ENCODE measurements at places on chromosomes 5 and 9.

- peaks cover 23% of the 10 kb centered on the region for H3K4me1 ChIP-seq
- peak overlapping the region; percentile 15 for H3K27ac ChIP-seq
- peaks cover 13% of the 10 kb centered on the region for H3K36me3 ChIP-seq
- peak overlapping the region; percentile 79 for H3K4me3 ChIP-seq
Measured at GRCh38 chr9:127608104-127608966, 3.7 kb upstream of the STXBP1 start.

DNA sequence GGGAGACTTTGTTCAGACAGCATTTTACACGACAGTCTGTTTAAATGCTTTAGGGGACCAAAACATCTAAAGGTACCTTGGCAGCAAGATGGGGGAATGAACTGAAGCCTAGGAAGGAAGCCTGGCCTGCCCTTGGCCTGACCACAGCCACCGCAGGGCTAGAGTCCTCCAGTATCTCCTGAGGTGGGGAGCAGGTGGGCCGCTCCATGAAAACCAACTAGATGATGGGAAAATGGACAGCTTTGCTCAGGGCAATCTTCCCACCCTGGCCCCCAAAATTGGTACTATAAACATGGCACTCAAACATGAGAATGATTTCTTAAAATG, 153.3 kb downstream of the AUH start:
- H3K36me3 ChIP-seq, result peaks cover 7% of the 10 kb centered on the region
- no peaks in the 10 kb centered on the region for H3K27me3 ChIP-seq
- DNase-seq, result no peak
- peaks cover 32% of the 10 kb centered on the region for H3K4me1 ChIP-seq
- peak overlapping the region; percentile 62 for H3K27ac ChIP-seq

DNA sequence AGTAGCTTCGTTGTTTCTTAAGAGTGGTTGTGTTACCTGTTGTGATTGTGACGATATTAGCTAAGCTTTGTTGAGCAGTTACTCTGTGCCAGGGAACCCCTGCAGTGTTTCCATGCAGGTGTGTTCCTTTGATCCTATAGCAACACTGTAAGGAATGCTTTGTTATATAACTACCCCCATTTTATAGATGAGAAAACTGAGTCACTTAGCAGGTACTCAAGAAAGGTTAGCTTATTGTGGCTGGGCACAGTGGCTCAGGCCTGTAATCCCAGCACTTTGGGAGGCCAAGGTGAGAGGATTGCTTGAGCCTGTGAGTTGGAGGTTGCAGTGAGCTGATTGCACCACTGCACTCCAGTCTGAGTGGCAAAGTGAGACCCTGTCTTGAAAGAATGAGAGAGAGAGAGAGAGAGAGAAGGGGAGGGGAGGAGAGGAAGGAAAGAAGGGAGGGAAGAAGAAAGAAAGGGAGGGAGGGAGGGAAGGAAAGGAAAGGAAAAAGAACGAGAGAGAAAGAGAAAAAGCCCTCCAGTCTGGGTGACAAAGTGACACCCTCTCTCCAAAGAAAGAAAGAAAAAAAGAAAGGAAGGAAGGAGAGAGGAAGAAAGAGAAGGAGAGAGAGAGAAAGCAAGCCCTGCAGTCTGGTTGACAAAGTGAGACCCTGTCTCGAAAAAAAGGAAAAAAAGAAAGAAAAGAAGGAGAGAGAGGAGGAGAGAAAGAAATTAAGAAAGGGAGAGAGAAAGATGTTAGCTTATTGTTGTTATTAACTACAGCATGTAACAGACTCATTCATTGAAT, 85.6 kb upstream of the RARS1 start:
- peaks cover 3% of the 10 kb centered on the region for H3K36me3 ChIP-seq
- no peak for DNase-seq
- no peaks in the 10 kb centered on the region for H3K4me1 ChIP-seq
- H3K27ac ChIP-seq, result peak overlapping the region; percentile 14
- no peak overlapping the region for H3K4me3 ChIP-seq

DNA sequence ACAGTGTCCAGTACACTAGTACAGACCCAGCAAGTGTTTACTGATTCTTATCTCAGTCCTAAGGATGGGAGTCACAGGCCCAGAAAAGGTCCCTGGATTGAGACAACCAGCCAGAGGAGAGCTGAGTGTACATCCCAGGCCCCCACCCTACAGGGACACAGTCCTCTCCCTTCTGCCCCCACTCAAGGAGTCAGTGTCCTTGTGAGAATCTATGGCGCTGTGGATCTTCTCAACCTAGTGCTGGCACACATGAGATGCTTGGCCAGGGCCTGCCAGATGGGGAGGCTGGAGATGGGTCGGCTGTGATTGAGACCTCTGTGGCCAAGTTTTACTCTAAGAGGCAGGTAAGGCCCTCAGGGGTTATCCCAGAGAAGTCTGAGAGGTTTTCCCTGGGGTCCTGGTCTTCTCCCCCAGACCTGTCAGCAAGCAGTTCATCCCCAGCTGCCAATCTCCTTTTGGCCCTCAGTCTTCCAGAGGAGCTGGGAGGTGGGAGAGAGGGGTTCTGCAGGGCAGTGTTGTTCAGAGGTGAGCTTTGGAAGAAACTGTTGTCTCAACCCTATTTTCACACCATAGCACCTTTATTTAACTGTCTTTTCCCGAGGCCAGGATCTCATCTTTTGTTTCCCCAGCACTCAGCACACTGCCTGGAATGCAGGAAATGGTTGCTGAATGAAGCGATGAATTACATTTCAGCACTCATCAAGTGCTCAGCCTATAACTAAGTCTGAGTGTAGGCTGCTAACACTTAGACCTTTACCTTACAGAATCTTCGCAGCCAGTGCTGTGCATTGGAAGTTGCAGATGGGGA, 3.2 kb upstream of the NSD1 start:
- peaks cover 22% of the 10 kb centered on the region for H3K4me1 ChIP-seq
- H3K36me3 ChIP-seq, result peaks cover 29% of the 10 kb centered on the region
- no peak for DNase-seq
- H3K27ac ChIP-seq, result peak overlapping the region; percentile 92
- no peak overlapping the region for H3K4me3 ChIP-seq

- no peaks in the 10 kb centered on the region for H3K36me3 ChIP-seq
- H3K4me1 ChIP-seq, result no peaks in the 10 kb centered on the region
- no peak for DNase-seq
- no peak overlapping the region for H3K27ac ChIP-seq
Measured at GRCh38 chr9:114538241-114538640, 33.0 kb upstream of the WHRN start.

DNA sequence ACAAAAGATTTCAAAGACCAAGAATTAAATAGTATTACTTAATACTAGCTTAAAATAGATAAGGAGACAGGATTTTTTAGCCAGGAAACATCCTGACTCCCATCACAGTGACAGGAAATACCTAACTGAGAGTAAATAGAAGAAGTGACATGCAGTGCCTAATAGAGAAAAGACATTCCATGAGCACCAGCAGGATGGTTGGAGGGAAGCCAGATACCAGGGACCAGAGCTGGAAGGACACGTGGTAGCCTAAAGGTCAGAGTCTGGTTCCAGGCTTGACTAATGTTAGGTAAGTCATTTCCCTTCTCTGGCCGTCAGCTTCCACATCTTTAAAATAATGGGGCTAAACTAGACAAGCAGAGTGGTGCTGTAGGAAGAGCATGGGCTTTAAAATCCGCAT, 41.6 kb downstream of the CDK5RAP2 start:
- H3K4me3 ChIP-seq, result no peak overlapping the region
- no peaks in the 10 kb centered on the region for H3K4me1 ChIP-seq
- no peak for DNase-seq
- no peaks in the 10 kb centered on the region for H3K27me3 ChIP-seq

DNA sequence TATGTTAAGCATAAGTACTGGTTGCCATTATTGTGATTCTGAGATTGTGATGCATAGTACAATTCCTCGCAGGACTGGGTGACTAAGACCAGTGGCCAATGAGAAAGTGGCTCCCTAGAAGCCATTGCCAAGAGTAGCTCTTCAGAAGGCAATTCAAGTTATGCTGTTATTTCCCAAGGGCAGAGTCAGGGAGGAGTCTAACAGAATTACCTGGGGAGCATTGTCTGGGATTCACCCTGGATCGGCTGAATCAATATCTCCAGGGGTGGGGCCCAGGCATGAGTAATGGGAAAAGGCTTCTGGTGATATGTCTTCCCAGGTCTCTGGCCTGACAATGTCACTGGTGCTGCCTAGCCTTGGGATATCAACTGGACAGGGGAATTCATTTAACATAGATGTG, 10.9 kb upstream of the ARHGEF28 start:
- H3K4me1 ChIP-seq, result no peaks in the 10 kb centered on the region
- DNase-seq, result no peak
- H3K27me3 ChIP-seq, result peaks cover 29% of the 10 kb centered on the region
- no peaks in the 10 kb centered on the region for H3K36me3 ChIP-seq
- H3K4me3 ChIP-seq, result no peak overlapping the region

GRCh38 chr5:11222169-11222568, 461.1 kb upstream of the DAP start:
- H3K4me1 ChIP-seq, result no peaks in the 10 kb centered on the region
- H3K27ac ChIP-seq, result no peak overlapping the region
- no peaks in the 10 kb centered on the region for H3K27me3 ChIP-seq
- H3K36me3 ChIP-seq, result no peaks in the 10 kb centered on the region
- H3K4me3 ChIP-seq, result no peak overlapping the region
- no peak for DNase-seq

DNA sequence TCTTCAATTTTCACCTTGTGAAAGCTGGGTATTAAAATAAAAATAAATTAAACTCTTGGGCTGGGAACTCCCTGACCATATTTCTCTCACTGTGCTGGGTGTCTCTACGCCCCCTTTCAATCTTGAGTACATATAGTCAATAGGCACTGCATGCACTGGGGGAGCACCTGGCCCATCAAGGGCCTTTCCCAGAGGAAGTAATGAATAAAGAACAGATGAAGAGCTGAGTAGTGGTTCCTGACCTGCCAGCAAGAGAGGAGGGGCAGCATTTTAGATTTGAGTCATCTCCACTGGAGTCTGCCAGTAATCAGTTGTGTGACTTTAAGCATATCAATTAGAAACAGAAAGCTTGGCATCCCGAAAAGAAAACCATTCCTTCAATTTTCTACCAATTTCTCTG, 6.2 kb downstream of the MAPKAP1 start:
- DNase-seq, result no peak
- H3K27me3 ChIP-seq, result no peaks in the 10 kb centered on the region

- no peaks in the 10 kb centered on the region for H3K36me3 ChIP-seq
- no peak for DNase-seq
- no peaks in the 10 kb centered on the region for H3K27me3 ChIP-seq
- H3K27ac ChIP-seq, result no peak overlapping the region
Measured at GRCh38 chr5:4627131-4627530, 513.0 kb upstream of the ADAMTS16 start.

All from effector memory CD8-positive, alpha-beta T cell (primary cell).